CD4-positive, alpha-beta T cell treated with Interleukin-15 for 4 hours (primary cell): ENCODE measurements at places on chromosomes 3 and 15.

DNA sequence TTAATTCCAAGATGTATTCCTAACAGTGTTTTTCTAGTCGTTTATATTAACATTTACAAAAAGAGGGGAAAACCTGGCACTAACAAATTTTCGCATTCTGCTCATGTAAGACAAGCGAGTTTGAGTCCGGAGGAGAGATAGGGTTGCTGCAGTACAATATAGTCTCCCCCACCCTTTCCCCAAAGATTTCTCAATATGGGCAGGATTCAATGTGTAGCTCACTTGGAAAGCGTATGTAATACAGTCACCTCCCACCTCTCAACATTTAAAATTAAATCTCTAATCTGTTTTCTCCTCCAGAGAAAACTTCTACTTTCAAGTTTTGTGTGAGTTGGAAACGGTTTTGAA lies 57.9 kb downstream of the CMSS1 start:
- DNase-seq, result no peak

GRCh38 chr3:122498152-122498551 lies 16.6 kb downstream of the KPNA1 start:
- DNase-seq, result no peak

- DNase-seq, result no peak
Measured at GRCh38 chr3:43155464-43156121, 49.7 kb upstream of the POMGNT2 start.

GRCh38 chr3:155302481-155302880 lies 9.0 kb upstream of the STRIT1 start:
- no peak for DNase-seq
